ENCODE measurements at places on chromosomes 1 and 21.

DNA sequence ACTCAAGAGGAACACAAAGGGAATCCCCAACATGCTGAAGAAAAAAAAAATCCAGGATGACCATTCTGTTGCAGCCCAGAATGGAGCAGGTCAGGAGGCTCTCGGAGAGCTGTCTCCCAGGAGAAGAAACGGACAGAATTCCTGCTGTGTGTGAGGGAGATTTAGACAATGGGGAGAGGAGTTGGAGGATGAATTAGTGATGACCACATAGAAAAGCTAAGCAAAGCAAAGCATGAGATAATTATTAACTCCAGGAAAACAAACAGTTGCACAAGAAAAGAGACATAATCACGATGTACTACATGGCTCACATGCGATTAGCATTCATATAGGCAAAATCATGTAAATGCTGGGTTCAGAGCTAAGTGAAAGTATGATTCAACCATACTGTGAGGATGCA is 61.1 kb upstream of the SMYD2 start:
- DNase-seq, result no peak

DNA sequence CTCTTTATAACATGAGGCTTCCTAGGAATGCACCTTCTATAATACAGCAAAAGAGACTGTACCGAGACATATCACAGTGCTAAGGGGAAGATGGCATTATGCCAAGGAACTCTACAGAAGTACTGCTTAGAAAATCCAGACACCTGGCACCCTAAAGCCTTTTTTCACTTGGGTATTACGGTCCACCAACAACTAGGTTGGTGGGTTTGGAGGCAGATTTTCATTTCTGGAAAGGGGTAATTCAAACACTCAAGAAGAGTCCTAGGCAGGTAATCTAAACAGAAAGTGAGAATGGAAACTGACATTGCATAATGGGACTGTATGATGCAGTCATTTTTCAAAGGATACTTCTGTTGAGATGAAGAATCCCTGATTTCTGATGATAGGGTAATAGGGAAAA is 19.6 kb downstream of the SCMH1 start:
- no peak for DNase-seq

DNA sequence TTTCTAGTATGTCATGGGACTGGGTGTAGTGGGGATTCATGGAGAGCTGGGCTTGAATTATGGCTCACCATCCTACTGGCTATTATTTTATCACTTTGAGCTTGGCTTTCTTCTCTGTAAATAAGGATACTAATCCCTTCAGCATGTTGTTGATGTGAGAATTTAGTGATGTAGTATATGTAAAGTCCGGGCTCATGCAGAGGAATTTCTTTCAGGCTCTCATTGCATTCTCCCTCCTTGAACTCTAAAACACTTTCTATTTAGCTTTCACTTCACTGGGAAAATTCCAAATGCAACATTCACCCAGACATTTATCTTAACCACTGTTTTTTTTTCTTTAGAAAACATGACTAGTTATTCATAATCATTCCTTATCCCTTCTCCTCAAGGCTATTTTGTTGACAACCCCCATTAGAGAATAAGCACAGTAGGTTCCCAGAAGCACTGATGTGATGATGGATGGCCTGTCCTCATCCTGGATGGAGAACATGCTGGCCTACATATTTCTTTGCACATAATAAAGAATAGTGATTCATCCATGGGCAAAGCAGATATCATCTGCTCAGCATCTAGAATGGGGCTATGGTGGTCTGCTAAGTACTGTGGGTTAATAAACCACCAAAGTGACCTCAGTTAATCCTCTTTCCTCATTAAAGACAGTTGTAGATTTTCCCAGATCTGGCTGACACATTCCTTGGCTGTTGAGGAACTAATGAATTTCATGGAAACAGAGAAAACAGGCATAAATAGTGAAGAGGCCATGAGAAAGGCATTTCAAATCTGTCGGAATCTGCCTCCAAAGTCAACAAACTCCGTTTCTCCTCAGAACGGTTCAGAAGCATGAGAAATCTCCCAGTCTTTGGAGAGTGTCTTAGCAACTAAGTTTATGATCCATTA is 68.0 kb upstream of the CYP2J2 start:
- DNase-seq, result peak; percentile 11

GRCh38 chr1:110673197-110673701 is 1.5 kb downstream of the KCNA3 start:
- DNase-seq, result no peak

DNA sequence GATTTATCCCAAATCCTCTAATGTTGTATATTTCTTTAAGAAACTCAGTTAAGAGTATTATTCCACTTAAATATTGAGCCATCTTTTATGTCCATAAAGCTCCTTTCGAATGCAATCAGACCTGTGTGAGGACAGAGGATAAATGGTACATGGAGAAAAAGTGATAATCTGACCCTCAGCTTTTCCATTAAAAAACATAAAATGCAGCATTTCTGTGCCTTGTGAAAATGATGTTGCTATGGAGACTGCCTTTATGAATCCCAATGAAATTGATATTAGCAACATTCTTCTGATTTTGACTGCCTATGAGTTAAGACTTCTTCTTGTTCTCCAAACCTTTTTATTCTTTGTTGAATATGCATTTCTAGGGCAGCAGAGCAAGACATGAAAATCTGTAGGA is 44.1 kb upstream of the CYYR1 start:
- DNase-seq, result no peak

GRCh38 chr1:8631163-8631562 is 186.3 kb downstream of the RERE start:
- DNase-seq, result no peak

Data from RPMI7951 (cell line).